ENCODE measurements at places on chromosomes 7 and 10. TPM values are rescaled to one million over a fixed set of nuclear protein-coding genes. Genes with fewer than 3 reads are reported as not detected.
A peak's percentile ranks its signal among the peaks of the same experiment; 100 is the strongest.

DNA sequence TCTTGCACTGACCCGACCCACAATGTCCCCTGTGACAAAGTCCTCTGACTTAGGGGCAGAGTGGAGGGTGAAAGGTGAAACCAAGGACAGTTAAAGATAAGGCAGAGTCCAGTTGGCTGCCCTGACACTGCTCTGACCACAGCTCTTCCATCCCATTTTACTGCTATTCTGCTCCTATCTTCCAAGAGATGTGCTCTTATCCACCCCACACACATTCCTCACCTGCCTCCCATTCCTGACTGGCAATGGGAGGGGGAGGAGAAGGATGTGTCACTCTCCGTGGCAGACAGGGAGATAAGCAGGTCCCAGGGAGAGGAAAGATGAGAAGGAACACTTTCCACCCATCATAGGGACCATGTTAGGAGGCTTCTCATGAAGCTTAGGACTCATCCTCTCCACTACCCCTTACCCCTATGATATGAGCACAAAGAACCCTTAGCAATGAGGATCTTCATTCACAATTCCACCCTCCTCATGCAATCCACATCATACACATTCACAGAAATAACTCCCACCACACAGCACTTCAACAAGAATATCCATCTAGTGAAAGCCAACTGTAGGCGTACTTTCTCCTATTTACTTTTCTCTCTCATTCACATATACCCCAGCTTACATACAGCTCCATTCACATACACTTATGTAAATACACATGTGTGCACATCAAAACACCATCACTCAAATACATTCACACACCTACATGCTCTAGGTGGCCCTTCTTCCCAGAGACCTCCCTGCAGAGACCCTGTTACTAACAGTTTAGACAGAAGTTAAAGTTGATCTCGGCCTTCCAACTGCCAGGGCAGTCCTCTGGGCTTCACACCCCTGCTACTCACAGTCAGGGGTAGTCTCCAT, 6.6 kb downstream of the SYNPO2L start:
- peaks cover 3% of the 10 kb centered on the region for H3K4me1 ChIP-seq
- no peaks in the 10 kb centered on the region for H3K36me3 ChIP-seq
- H3K27me3 ChIP-seq: no peaks in the 10 kb centered on the region

- no peak for DNase-seq
- no peaks in the 10 kb centered on the region for H3K4me1 ChIP-seq
- no peaks in the 10 kb centered on the region for H3K27me3 ChIP-seq
- no peak overlapping the region for H3K27ac ChIP-seq
- no peak overlapping the region for H3K4me3 ChIP-seq
Measured at GRCh38 chr7:56110611-56111010, 4.3 kb upstream of the CHCHD2 start.

GRCh38 chr10:103982639-103983038, 15.7 kb downstream of the SLK start:
- no peaks in the 10 kb centered on the region for H3K4me1 ChIP-seq
- DNase-seq: peak; percentile 72
- no peak overlapping the region for H3K4me3 ChIP-seq
- H3K27me3 ChIP-seq: no peaks in the 10 kb centered on the region
- H3K27ac ChIP-seq: no peak overlapping the region
- H3K36me3 ChIP-seq: no peaks in the 10 kb centered on the region

GRCh38 chr7:139811066-139811465, 18.0 kb upstream of the TBXAS1 start:
- no peaks in the 10 kb centered on the region for H3K27me3 ChIP-seq
- H3K36me3 ChIP-seq: 0 out of 3 replicates have a peak, but pooled peaks cover 2% of the 10 kb centered on the region
- no peak overlapping the region for H3K27ac ChIP-seq
- H3K4me3 ChIP-seq: no peak overlapping the region
- DNase-seq: no peak

DNA sequence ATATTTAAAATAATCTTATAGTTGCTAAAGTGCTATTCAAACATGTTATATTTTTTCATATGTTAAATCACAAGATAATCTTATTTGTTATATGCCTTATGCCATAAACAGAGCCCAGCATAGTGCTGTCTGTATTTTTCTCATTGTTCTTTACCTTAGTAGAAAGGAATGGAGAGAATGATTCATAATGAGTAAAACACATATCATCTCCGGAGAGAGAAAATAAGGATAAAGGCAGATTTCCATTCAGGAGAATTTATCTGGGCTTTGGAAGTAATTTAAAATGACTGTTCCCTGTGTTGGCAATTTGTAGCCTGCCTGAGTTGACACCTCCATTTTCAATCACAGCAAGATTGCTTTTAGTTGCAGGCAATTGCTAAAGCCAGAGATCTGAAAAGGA, 30.2 kb downstream of the CHN2 start:
- no peaks in the 10 kb centered on the region for H3K4me1 ChIP-seq
- no peaks in the 10 kb centered on the region for H3K36me3 ChIP-seq
- no peaks in the 10 kb centered on the region for H3K27me3 ChIP-seq
- no peak for DNase-seq
- H3K4me3 ChIP-seq: no peak overlapping the region
- H3K27ac ChIP-seq: no peak overlapping the region

DNA sequence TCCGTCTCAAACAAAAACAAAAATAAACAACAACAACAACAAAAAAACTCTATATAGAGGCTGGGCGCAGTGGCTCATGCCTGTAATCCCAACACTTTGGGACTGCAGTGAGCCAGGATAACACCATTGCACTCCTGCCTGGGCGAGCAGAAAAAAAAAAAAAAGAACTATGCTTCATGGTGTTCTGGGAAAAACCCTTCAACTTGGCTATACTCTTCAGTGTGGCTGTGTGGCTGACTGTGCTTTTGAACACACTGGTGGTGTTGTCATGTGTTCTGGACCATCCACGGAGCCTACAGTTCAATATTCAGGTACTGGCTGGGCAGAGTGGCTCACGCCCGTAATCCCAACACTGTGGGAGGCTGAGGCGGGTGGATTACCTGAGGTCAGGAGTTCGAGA, 26.5 kb downstream of the SNX8 start:
- H3K36me3 ChIP-seq: no peaks in the 10 kb centered on the region
- no peak for DNase-seq
- no peak overlapping the region for H3K4me3 ChIP-seq

GRCh38 chr10:101301111-101301731, 52.7 kb upstream of the BTRC start:
- no peaks in the 10 kb centered on the region for H3K36me3 ChIP-seq
- H3K4me1 ChIP-seq: no peaks in the 10 kb centered on the region
- H3K27me3 ChIP-seq: no peaks in the 10 kb centered on the region
- no peak overlapping the region for H3K4me3 ChIP-seq
- H3K27ac ChIP-seq: no peak overlapping the region
- DNase-seq: peak; percentile 75

The ACSL5 gene
- total RNA-seq: not detected

GRCh38 chr10:87759551-87759950, 58.5 kb downstream of the ATAD1 start:
- peaks cover 27% of the 10 kb centered on the region for H3K36me3 ChIP-seq
- no peaks in the 10 kb centered on the region for H3K4me1 ChIP-seq
- no peak overlapping the region for H3K27ac ChIP-seq
- H3K27me3 ChIP-seq: no peaks in the 10 kb centered on the region

The SPDYE2 gene
- not detected for total RNA-seq

GRCh38 chr10:76774987-76775603, 862.5 kb downstream of the KCNMA1 start:
- no peak overlapping the region for H3K27ac ChIP-seq
- no peaks in the 10 kb centered on the region for H3K27me3 ChIP-seq
- H3K36me3 ChIP-seq: peaks cover 7% of the 10 kb centered on the region
- no peak overlapping the region for H3K4me3 ChIP-seq

The VGF gene
- 37.1 TPM for total RNA-seq

The AEBP1 gene
- total RNA-seq: 49.1 TPM

DNA sequence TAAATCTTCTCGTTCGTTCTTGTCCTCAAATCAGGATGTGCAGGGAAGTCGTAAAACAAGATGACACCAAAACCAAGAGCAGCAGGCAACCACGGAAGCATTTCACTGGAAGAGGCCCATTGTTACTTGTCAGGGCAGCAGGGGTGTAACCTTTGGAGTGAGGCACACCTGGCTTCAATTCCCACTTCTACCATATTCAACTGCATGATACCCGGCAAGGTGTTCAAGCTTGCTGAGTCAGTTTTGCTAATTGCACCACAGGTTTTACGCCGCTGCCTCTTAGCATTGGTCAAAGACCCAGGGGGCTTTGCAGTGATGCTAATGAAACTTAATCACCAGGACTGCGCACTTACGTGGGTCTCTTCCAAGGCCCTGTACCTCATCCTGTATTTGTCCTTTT, 50.0 kb upstream of the PTER start:
- H3K27ac ChIP-seq: peak overlapping the region; percentile 8
- H3K36me3 ChIP-seq: peaks cover 7% of the 10 kb centered on the region
- peak overlapping the region; percentile 71 for H3K4me3 ChIP-seq
- H3K27me3 ChIP-seq: no peaks in the 10 kb centered on the region
- H3K4me1 ChIP-seq: peaks cover 4% of the 10 kb centered on the region

The ITGB8 gene
- total RNA-seq: 7.1 TPM

The RBM20 gene
- 0.17 TPM for total RNA-seq

GRCh38 chr7:17991866-17992648, 35.6 kb downstream of the PRPS1L1 start:
- H3K36me3 ChIP-seq: no peaks in the 10 kb centered on the region
- peak; percentile 66 for DNase-seq
- no peak overlapping the region for H3K27ac ChIP-seq
- H3K4me1 ChIP-seq: no peaks in the 10 kb centered on the region

The CCL26 gene
- total RNA-seq: 8.7 TPM

GRCh38 chr7:151012911-151013347, 11.4 kb downstream of the ATG9B start:
- H3K4me3 ChIP-seq: peak overlapping the region; percentile 33
- DNase-seq: peak; percentile 76
- no peak overlapping the region for H3K27ac ChIP-seq

The VAX1 gene
- total RNA-seq: not detected

DNA sequence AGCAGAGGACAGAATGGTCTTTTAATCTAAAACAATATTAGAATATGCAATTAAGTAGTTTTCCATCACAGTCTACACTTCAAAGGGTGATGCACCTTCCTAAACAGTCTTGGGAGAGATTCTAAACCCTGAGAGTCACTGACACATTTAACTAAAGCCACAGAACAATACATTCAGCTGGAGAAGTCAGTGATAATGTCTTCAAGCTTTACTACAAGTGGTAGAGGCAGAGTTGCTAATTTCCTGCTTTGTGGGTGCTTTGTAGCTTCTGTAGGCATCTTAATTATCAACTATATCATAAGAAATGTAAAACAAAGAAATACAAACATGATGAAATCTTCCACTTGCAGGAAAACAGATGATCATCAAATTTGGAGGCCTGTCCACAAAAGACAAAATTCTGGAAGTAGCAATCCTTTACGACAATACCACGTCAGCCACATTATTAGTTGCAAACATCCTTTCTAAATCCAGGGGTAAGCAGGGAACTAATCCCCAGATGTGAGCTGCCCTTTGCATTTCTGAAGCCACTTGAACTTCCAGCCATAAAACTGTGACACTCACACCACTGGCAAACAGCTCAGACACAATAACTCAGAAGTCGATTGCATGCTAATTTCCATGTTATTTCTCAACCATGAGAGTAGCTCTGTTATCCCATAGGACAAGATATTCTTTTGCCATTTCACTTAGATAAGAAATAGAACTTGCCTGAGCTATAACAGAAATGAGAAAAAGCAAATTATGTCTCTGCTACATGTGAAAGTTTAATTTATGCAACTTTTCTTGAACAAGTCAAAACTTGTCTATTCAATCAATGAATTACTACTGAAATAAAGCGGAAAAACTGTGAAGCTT, 212.2 kb downstream of the FAM107B start:
- no peaks in the 10 kb centered on the region for H3K27me3 ChIP-seq
- no peak overlapping the region for H3K27ac ChIP-seq
- no peaks in the 10 kb centered on the region for H3K4me1 ChIP-seq
- no peak for DNase-seq

GRCh38 chr7:151060416-151061212, 1.2 kb downstream of the SLC4A2 start:
- H3K27me3 ChIP-seq: no peaks in the 10 kb centered on the region
- H3K36me3 ChIP-seq: peaks cover 17% of the 10 kb centered on the region
- H3K4me1 ChIP-seq: peaks cover 8% of the 10 kb centered on the region
- peak overlapping the region; percentile 91 for H3K4me3 ChIP-seq
- no peak for DNase-seq
- H3K27ac ChIP-seq: no peak overlapping the region

- no peak for DNase-seq
- H3K27me3 ChIP-seq: no peaks in the 10 kb centered on the region
- no peaks in the 10 kb centered on the region for H3K4me1 ChIP-seq
- peaks cover 16% of the 10 kb centered on the region for H3K36me3 ChIP-seq
Measured at GRCh38 chr7:151351967-151352366, 10.4 kb downstream of the NUB1 start.

The ADCYAP1R1 gene
- total RNA-seq: 7.4 TPM

The FAM24B gene
- not detected for total RNA-seq

GRCh38 chr7:101315336-101315735, 6.3 kb downstream of the IFT22 start:
- no peak overlapping the region for H3K27ac ChIP-seq
- no peaks in the 10 kb centered on the region for H3K27me3 ChIP-seq
- H3K36me3 ChIP-seq: peaks cover 34% of the 10 kb centered on the region
- H3K4me3 ChIP-seq: no peak overlapping the region
- peak; percentile 66 for DNase-seq
- no peaks in the 10 kb centered on the region for H3K4me1 ChIP-seq

The SYT15 gene
- total RNA-seq: 0.59 TPM

GRCh38 chr10:30062090-30062489, 2.7 kb upstream of the JCAD start:
- no peaks in the 10 kb centered on the region for H3K27me3 ChIP-seq
- no peaks in the 10 kb centered on the region for H3K36me3 ChIP-seq
- DNase-seq: no peak
- no peak overlapping the region for H3K27ac ChIP-seq

GRCh38 chr7:39686261-39686924, 63.0 kb downstream of the RALA start:
- no peak overlapping the region for H3K4me3 ChIP-seq
- peaks cover 4% of the 10 kb centered on the region for H3K4me1 ChIP-seq
- no peaks in the 10 kb centered on the region for H3K27me3 ChIP-seq
- no peak for DNase-seq
- no peak overlapping the region for H3K27ac ChIP-seq
- peaks cover 22% of the 10 kb centered on the region for H3K36me3 ChIP-seq

GRCh38 chr10:86068231-86069054, 298.2 kb downstream of the GRID1 start:
- no peaks in the 10 kb centered on the region for H3K36me3 ChIP-seq
- H3K27me3 ChIP-seq: no peaks in the 10 kb centered on the region
- no peaks in the 10 kb centered on the region for H3K4me1 ChIP-seq

DNA sequence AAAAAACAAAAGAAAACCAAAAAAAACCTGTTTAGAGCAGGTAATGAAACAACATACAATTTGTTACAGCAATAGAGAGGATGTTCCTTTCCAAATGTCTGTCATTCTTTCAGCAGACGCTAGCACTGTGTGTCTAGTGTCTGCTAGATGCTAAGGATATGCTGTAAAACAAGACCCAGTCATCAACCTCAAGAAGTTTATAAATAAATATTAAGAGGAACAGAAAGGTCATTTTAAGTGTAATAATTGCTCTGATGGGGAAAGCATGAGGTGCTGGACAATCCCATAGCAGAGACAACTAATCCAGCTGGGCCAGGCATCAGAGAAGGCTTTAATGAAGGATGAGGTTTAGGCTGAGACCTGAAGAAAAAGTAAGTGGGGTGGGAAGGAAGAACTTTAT, 23.3 kb upstream of the ASCC1 start:
- DNase-seq: no peak
- no peak overlapping the region for H3K4me3 ChIP-seq
- peaks cover 6% of the 10 kb centered on the region for H3K36me3 ChIP-seq
- no peaks in the 10 kb centered on the region for H3K27me3 ChIP-seq
- H3K4me1 ChIP-seq: no peaks in the 10 kb centered on the region
- no peak overlapping the region for H3K27ac ChIP-seq

The HYAL4 gene
- total RNA-seq: not detected

- H3K27me3 ChIP-seq: no peaks in the 10 kb centered on the region
Measured at GRCh38 chr10:97140049-97140846, 45.5 kb downstream of the SLIT1 start.

Data from H9 (cell line).